Small intestine (tissue), 16 donors: ENCODE measurements at places on chromosomes 1 and 21. TPM values are rescaled to one million over a fixed set of nuclear protein-coding genes. Genes with fewer than 3 reads are reported as not detected.

- no peaks in the 10 kb centered on the region for H3K36me3 ChIP-seq
- H3K27ac ChIP-seq = no peak overlapping the region
- H3K4me1 ChIP-seq = no peaks in the 10 kb centered on the region
- DNase-seq = no peak
- no peaks in the 10 kb centered on the region for H3K27me3 ChIP-seq
These were observed 38.4 kb downstream of the UTP25 start for GRCh38 chr1:209866201-209866600.

GRCh38 chr21:30033441-30033840 lies 93.6 kb upstream of the GRIK1 start:
- no peak overlapping the region for H3K4me3 ChIP-seq
- no peaks in the 10 kb centered on the region for H3K36me3 ChIP-seq
- DNase-seq = no peak
- no peak overlapping the region for H3K27ac ChIP-seq
- H3K4me1 ChIP-seq = no peaks in the 10 kb centered on the region

The SAMD13 gene
- polyA plus RNA-seq = 2.2 TPM

DNA sequence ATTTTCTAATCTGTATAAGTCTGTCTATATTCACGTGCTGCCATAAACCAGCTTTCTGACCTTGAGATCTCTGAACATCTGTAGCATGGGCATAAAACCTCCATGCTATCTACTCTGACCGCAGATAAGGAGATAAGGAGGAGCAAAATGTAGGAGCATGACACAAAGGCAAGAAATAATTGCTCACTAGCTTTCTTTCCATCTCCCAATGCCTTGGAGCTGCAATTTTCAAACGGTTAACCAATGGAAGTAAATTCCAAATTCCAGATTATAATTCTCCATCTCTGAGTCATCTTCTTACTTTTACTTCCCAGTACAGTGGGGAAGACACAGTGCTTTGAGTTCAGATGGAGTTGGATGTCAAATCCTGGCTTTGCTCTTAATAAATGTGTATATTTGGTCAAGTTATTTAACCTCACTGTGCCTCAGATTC lies 41.6 kb downstream of the CD58 start:
- H3K27ac ChIP-seq = no peak overlapping the region
- DNase-seq = no peak
- H3K27me3 ChIP-seq = no peaks in the 10 kb centered on the region
- H3K4me1 ChIP-seq = no peaks in the 10 kb centered on the region
- no peak overlapping the region for H3K4me3 ChIP-seq

- H3K4me1 ChIP-seq = peaks cover 3% of the 10 kb centered on the region
- H3K36me3 ChIP-seq = peaks cover 2% of the 10 kb centered on the region
- no peak overlapping the region for H3K4me3 ChIP-seq
- DNase-seq = no peak
These were observed 4.0 kb downstream of the FAAP20 start for GRCh38 chr1:2190491-2190976.

- no peaks in the 10 kb centered on the region for H3K36me3 ChIP-seq
- no peak for DNase-seq
- H3K4me1 ChIP-seq = peaks cover 2% of the 10 kb centered on the region
- H3K27me3 ChIP-seq = no peaks in the 10 kb centered on the region
These were observed 46.7 kb downstream of the ZBTB18 start for GRCh38 chr1:244097523-244098405.

DNA sequence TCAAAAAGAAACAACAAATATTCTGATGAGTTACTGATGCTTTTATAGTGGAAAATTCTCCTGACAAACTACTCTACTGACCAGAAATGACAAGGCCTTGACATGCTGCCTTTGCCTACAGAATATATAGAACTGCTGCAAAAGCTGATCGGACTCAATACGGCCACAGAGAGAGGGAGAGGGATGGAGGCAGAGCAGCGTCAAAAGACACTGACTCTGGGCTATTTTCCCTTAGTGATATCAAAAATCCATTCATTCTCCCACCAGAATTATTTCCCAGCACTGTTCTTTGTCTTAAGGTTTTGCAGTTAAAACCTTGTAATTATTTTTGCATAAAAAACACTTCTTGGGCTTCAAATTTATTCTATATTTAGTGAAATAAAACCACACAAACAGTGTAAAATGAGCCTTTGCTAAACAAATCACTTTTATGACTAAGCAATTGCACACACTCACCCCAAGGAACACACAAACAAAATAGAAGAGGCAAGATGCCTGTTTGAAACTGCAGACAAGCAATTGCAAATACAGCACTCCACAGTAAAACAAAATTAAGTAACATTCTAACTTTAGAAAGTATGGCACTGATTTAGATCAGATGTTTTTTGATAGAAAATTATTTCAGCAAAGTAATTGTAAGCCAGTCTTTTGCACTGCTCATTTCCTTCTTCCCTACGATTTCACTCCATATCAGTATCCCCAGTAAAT lies 1036.4 kb downstream of the ADGRL2 start:
- H3K4me1 ChIP-seq = no peaks in the 10 kb centered on the region
- H3K36me3 ChIP-seq = no peaks in the 10 kb centered on the region
- no peak overlapping the region for H3K4me3 ChIP-seq
- no peaks in the 10 kb centered on the region for H3K27me3 ChIP-seq

DNA sequence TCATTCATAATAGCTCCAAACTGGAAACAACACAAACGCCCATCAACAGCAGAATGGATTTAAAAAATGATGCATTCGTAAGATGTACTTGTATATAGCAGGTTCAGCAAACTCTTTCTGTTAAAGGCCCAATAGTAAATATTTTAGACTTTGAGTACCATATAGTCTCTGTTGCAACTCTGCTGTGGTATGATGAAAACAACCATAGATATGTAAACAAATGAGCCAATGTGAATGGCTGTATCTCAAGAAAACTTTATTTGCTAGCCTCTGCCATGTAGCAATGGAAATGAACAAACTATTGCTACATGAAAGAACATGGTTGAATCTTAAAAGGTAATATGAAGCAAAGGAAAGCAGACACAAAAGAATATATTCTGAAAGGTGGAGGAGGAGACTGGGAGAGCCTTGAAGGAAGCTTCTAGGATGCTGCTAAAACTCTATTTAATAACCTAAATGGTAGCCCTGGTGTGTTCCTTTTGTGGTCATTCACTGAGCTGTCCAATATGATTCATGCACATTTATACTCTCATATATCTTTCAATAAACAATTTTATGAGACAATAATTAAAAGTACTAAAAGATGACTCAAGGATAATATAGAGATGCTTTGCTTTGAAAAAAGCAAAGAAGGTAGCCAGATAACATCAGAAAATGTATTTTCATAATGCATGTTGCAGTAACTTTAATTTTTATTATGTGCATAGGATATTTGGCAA lies 29.1 kb upstream of the FMO3 start:
- no peak for DNase-seq
- no peaks in the 10 kb centered on the region for H3K4me1 ChIP-seq
- H3K4me3 ChIP-seq = no peak overlapping the region
- H3K27me3 ChIP-seq = no peaks in the 10 kb centered on the region
- no peak overlapping the region for H3K27ac ChIP-seq

The RAB7B gene
- 1.1 TPM for polyA plus RNA-seq

GRCh38 chr1:183039985-183040447 lies 16.8 kb downstream of the LAMC1 start:
- H3K4me3 ChIP-seq = no peak overlapping the region
- H3K4me1 ChIP-seq = no peaks in the 10 kb centered on the region
- H3K27me3 ChIP-seq = no peaks in the 10 kb centered on the region
- DNase-seq = no peak
- no peaks in the 10 kb centered on the region for H3K36me3 ChIP-seq

The NOS1AP gene
- polyA plus RNA-seq = 0.89 TPM

DNA sequence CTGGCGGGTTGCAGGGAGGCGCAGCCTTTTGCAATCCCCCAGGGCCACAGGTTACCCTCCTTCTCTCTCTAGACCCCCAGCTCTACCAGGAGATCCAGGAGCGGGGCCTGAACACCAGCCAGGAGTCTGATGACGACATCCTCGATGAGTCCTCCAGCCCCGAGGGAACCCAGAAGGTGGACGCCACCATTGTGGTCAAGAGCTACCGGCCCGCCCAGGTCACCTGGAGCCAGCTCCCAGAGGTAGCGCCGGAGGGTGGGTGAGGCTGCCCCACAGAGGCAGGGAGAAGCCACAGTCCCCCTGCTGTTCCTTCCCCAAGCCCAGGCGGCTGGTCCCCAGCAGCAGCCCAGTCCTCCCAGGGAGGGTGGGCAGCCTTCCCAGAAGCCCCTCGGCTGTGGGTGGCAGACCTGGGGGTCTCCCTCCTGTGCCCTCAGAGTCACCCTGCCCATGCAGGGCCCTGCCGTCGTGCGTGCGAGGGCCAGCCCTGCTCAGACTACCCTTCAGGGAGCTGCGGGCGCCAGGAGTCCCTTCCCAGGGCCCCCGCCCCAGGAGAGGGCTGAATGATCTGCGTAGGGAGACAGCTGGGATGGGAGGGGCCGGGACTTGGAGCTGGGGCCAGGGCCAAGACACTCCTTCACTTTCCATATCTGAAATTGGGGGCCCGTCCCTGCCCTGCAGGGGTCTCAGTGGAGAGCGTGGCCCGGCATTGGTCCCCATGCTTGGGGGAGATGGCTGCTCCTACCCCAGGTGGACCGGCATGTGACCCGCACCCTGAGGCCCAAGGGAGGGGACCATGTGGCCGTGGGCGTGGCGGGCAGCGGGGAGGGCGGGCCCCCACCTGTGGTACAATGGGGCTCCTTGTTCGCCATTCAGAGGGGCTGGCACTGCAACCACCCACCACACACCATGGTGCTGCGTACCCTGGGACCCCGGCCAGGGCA lies 12.9 kb downstream of the ARHGEF16 start:
- H3K27me3 ChIP-seq = no peaks in the 10 kb centered on the region
- peaks cover 3% of the 10 kb centered on the region for H3K36me3 ChIP-seq
- H3K27ac ChIP-seq = no peak overlapping the region
- H3K4me3 ChIP-seq = no peak overlapping the region

The ALDH4A1 gene
- polyA plus RNA-seq = 1.8 TPM

The BMP8B gene
- polyA plus RNA-seq = 1.0 TPM

DNA sequence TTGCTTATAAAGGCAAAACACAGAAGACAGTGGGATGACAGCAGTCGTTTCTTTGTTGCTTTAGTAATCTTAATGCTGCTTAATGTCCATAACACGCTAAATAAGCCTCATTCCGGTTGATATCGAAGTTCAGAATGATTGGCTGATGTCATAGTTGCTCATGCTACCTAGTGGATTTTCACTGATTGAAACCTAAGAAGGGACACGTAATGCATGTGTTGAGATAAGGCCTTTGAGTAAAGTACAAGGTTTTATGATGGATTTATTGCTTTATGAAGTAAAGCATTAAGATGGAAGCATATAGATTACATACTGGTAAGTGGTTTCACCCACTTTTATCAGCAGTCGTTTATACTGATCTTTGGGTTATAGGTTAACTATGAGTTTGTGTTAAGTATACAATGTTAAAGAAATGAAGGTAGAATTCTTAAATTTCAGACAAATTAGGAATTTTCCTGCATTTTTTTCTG lies 25.1 kb downstream of the IARS2 start:
- DNase-seq = peak; percentile 93
- H3K27me3 ChIP-seq = no peaks in the 10 kb centered on the region
- peaks cover 18% of the 10 kb centered on the region for H3K36me3 ChIP-seq
- H3K27ac ChIP-seq = peak overlapping the region; percentile 99

The KLHDC8A gene
- polyA plus RNA-seq = 0.22 TPM

The CYP4B1 gene
- 0.89 TPM for polyA plus RNA-seq

DNA sequence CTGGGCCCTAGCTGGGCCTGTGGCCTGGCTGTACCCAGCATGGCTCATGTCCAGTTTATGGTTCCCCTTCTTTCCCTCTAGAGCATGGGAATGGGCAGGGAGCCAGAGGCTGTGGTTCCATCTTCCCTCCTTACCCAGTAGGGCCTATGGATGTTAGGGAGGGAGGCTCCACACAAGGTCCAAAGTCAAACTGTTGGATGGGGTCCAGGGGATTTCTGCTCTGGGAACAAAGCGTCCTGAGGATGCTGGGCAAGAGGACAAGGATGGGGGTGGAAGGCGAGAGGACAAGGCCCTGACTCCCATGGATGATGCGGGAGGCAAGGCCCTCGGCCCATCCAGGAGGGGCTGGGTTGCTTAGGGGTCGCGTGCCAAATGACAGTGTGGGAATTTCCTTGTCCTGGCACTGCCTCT lies 17.3 kb downstream of the CSF1 start:
- peaks cover 2% of the 10 kb centered on the region for H3K36me3 ChIP-seq
- no peaks in the 10 kb centered on the region for H3K27me3 ChIP-seq
- no peak overlapping the region for H3K4me3 ChIP-seq
- peak; percentile 34 for DNase-seq

GRCh38 chr1:9200441-9200840 lies 34.1 kb upstream of the H6PD start:
- peaks cover 7% of the 10 kb centered on the region for H3K27me3 ChIP-seq
- no peak overlapping the region for H3K4me3 ChIP-seq
- H3K27ac ChIP-seq = no peak overlapping the region
- H3K36me3 ChIP-seq = no peaks in the 10 kb centered on the region
- no peak for DNase-seq
- no peaks in the 10 kb centered on the region for H3K4me1 ChIP-seq

DNA sequence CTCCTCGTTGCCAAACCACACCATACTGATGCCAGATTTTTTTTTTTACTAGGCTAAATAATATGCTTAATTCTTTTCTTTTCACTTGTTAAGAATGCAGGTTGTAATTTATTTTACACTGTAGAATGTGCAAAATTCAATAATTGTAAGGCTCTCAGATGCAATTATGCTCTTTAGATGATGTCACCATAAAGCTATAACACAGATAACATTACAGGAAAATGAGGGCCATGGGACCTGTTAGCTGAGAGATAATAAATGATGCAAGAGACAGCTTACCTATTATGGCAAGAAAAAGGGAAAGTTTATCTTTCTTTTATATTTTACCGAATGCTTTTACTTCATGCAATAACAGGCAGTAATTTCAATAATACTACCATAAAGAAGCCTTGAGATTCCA lies 35.4 kb downstream of the CHRM3 start:
- no peaks in the 10 kb centered on the region for H3K27me3 ChIP-seq
- H3K36me3 ChIP-seq = no peaks in the 10 kb centered on the region
- no peak overlapping the region for H3K4me3 ChIP-seq
- no peak overlapping the region for H3K27ac ChIP-seq

DNA sequence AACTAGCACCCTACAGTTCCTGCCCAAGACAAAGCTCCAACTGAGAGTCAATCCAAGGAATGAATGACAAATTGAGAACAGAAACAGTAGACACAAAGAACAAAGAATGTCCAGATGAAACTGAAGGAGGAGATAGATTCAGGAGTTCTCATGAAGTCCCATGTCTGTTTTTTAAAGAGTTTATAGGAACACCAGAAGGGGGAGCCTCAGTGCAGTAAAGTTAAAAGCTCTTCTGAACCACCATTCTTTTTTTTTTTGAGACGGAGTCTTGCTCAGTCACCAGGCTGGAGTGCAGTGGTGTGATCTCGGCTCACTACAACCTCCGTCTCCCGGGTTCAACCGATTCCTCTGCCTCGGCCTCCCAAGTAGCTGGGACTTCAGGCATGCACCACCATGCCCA lies 323.6 kb downstream of the MRPL39 start:
- H3K4me3 ChIP-seq = no peak overlapping the region
- no peak for DNase-seq
- no peaks in the 10 kb centered on the region for H3K4me1 ChIP-seq

The OR10J1 gene
- not detected for polyA plus RNA-seq
